ENCODE measurements at places on chromosomes 13 and 19.
A peak's percentile ranks its signal among the peaks of the same experiment; 100 is the strongest.

- no peak for DNase-seq
Observed at GRCh38 chr19:45761714-45762113, 7.3 kb downstream of the SIX5 start.

DNA sequence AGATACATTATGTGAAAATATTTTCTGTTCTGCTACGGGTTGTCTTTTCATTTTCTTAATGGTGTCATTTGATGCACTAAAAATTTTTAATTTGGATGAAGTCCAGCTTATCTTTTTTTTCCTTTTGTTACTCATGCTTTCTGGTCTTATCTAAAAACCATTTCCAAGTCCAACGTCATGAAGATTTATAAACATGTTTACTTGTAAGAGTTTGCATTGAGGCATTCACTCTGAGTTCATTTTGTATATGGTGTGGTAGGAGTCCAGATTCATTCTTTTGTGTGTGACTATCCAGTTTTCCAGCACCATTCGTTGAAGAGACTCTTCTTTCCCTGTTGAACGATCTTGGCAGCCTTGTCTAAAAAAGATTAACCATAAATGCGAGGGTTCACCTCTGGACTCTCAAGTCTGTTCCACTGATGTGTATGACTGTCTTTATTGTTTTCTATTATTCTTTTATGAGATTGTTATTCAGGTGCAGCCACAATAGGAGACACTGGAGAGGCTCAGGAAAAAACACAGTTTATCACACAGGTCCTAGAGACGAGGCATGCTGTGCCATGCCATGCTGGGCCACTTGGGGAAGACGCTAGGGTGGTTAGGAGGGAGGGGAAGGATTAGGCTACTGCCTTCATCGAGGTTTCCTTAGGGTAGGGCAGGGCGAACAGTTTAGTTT, 35.0 kb downstream of the NAA16 start:
- DNase-seq = no peak

DNA sequence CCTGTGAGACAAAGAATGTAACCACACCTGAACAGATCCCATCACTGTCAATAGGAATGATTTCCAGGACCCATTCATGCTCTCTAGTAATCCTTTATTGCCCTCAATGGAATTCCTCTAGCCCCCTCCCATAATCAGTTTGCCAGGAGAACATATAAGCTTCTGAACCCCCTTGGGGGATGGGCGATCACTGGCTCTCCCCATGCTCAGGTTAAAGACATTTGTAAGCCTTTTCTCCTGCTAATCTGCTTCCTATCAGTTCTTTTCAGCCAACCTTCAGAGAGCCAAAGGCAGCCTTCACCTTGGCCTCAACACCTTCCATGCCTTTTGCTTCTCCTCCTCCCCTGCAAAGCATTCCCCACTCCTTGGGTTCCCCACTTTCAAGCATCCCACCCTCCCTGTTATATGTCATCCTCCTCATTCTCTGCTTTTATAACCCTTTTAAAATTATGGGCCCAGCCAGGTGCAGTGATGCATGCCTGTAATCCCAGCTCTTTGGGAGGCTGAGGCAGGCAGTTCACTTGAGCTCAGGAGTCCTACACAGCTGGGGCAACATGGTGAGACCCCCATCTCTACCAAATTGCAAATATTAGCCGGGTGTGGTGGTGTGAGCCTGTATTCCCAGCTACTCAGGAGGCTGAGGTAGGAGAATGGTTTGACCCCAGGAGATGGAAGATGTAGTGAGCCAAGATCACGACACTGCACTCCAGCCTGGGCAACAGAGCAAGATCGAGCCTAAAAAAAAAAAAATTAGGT, 12.4 kb downstream of the DPRX start:
- DNase-seq = no peak

GRCh38 chr19:44164673-44165512, at the start of gene ZNF226:
Gene ZNF226, plus strand, starts transcription at chr19:44165100. Its CDS starts 4,981 bp downstream, at chr19:44170081.
- peak; percentile 91 for DNase-seq

DNA sequence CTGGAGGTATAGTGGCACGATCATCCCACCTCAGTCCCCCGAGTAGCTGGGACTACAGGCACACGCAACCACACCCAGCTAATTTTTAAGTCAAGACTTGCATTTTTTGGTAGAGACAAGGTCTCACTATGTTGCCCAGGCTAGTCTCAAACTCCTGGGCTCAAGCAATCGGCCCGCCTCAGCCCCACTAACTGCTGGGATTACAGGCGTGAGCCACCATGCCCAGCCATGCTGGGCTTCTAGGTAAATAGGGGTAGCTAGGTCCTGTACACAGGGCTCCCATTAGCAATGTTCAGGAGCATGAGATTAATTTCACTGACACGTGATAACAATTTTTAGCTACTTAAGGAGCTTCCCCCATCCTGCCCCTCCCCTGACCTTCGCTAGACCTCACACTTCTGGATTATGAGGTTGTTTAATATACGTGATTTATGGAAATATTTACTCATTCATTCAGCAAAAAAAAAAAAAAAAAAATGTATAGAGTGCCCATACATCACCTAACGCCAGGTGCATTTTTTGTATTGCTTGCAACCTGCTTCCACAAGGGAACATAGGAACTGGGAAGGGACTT, 19.2 kb downstream of the TMEM272 start:
- no peak for DNase-seq

- no peak for DNase-seq
Observed at GRCh38 chr19:12380444-12380737, 14.9 kb upstream of the ZNF442 start.

Measured in C1 segment of cervical spinal cord (tissue), 14 donors.